ENCODE measurements at places on chromosomes 3 and 15.

GRCh38 chr3:26964836-26965235, 342.3 kb downstream of the LRRC3B start:
- DNase-seq, result no peak

DNA sequence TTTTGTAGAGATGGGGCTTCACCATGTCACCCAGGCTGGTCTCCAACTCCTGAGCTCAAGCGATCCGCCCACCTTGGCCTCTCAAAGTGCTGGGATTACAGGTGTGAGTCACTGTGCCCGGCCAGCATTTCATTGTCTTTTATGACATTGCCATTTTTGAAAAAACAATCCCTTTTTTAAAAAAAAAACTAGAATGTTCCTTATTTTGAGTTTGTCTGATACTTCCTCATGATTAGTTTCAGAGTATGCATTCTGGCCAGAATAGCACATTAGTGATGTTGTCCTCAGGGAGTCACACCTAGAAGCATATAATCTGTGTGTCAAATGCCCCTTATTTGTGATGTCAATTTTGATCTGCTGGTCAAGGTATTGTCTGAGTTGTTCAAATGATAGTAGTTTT, 21.2 kb upstream of the NMD3 start:
- no peak for DNase-seq

DNA sequence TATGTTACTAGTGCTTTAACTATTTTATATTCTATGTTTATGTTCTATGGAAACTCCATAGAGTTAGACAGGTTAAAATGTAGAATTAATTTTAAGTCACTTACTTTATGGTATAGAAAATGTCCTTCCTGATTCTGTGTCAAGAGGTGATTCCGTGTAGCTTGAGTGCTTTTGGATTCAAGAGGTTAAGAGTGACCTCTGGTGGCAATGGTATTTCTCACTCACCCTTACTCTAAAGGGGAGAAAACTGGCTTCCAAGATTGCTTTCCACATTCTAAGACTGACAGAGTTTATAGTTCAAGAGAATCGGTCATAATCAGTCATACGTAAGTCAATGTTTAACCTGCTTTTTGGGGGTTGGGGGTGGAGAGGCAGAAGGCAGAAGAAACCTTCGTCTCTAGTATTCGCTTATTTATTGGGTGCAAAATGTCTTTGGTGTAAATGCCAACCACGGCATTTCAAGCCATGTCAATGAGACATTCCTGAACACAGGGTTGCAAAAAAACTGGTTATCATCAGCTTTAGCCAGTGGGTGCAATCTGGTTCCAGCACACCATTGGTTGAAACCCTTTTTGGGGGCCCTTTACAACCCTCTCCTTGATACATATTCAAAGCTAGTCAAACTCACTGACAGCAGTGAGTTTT, 92.0 kb upstream of the VGLL3 start:
- DNase-seq, result peak; percentile 36

- no peak for DNase-seq
These were observed 52.6 kb downstream of the BTD start for GRCh38 chr3:15654127-15654526.

DNA sequence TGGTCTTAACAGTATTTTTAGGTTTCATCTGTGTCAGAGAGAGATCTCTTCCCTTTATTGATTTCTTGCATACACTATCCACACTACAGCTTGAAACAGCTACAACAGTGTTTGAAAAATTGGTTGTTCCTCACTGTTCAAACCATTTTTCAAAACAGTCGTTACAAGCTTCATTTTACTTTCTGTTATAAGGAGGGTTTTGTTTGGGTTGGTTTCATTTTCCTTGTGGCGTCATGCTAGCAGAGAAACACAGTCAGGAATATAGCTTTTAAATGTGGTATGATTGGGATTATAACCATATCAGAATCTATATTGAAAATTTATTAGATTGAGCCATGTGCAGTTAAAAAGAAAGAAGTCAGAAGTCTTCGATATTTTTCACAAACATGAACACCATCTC, 400.6 kb downstream of the ZBTB20 start:
- DNase-seq, result peak; percentile 42

- DNase-seq, result no peak
These were observed 145.9 kb upstream of the GALNT15 start for GRCh38 chr3:16028604-16029003.

DNA sequence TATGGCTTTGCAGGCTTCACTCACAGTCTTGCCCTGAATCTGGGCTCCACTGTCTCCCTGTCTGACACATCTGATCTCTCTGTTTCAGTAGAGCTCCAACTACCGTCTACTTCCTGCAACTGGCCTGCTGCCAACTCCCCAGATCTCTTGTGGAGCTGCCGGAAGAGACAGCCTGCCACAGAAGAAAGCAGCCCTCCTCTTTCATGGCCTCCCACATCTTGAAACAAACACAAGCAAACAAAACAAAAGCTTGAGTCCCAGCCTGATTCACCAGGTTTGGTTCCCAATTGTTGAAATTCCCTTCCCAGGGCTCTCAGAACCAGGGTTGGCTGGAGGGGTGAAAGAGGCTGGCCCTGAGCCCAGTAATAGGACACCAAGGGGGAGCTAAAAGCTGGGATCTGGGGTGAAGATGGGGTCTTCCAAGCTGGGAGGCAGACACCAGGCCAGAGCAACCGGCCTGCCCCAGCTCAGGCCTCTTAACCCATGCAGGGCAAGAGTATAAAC, 55.3 kb upstream of the CA12 start:
- peak; percentile 75 for DNase-seq

- no peak for DNase-seq
These were observed 96.2 kb downstream of the UBE3A start for GRCh38 chr15:25342629-25343028.

DNA sequence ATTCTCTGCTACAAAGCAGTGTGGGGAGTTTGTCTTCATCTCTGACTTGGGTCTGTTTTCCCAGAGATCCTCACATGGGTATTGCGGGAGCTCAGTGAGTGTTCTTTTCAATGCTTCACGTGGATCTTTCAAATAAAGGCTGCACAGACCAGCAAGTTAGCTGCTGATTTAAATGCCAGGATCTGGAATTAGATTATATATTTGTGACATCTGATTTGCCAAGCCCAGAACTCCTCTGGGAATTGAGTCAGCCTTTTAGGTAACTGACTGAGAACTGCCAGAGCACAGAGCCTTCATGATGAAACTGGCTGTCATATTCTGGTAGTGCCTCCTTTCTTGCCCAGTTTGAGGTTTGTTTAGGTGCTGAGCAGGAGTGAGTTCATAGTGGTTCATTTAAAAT, 14.7 kb downstream of the EDEM1 start:
- no peak for DNase-seq

- DNase-seq, result no peak
These were observed 662.9 kb upstream of the TBL1XR1 start for GRCh38 chr3:177860184-177860583.

GRCh38 chr3:128173849-128174248, 20.6 kb downstream of the EEFSEC start:
- no peak for DNase-seq

All from lung microvascular endothelial cell (primary cell).